D341Med (cell line): ENCODE measurements at places on chromosomes 1 and 21.

DNA sequence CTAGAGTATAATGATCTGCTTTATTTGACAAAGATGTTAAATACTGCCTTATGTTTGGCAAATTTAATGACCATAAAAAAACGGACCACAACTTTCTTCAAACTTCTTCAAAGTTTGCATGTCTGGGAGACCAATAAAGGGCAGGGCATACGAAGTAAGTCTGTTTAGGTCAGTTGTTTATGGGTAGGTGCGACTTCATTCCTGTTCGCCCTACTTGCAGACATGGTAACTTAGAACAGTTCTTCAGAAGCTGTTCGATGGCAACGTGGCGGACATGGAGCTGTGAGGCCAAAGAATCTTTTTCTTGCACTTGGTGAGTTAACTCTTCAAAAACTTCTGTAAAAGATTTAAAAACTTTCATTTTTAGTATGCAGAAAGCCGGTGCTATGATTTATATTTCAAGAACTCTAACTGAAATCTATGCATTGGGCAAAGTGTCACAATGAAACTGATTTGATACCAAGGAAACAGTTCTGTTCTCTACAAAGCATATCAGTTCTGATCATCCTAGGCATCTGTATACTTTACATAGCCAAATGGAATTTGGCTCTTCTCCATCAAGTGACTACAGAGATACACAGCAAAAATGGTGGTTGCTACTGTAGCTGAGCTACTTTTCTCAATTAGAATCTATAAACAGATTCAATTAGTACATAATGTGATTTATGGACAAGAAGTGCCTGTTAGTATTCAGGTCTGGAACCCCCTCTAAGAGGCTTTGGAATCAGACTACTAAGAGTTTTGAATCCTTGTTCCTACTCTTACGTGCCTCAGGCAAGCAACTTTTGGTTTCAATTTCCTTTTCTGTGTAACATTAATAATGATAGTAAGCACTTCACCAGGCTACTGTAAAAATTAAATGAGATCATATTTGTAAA lies 25.7 kb downstream of the C21orf91 start:
- DNase-seq = no peak

DNA sequence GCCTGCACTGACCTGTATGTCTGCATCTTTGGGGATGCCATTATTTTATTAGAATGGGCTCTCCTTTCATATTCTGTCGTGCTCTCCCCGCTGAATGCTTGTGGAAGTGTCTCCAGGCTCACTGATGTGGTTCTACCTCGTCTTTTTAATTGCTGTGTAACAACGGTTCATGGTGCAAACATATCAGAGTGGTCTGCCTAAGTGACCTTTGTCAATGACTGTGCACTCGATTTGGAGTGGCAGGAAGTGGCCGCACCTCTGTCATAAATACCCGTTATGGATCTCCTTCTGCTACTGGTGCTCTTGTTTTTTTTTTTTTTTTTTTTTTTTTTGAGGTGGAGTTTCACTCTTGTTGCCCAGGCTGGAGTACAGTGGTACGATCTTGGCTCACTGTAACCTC lies 38.3 kb downstream of the SPSB1 start:
- no peak for DNase-seq

- DNase-seq = no peak
Measured at GRCh38 chr1:14263671-14264070, 334.8 kb upstream of the KAZN start.

GRCh38 chr1:243354511-243355153 lies 98.8 kb downstream of the SDCCAG8 start:
- no peak for DNase-seq

DNA sequence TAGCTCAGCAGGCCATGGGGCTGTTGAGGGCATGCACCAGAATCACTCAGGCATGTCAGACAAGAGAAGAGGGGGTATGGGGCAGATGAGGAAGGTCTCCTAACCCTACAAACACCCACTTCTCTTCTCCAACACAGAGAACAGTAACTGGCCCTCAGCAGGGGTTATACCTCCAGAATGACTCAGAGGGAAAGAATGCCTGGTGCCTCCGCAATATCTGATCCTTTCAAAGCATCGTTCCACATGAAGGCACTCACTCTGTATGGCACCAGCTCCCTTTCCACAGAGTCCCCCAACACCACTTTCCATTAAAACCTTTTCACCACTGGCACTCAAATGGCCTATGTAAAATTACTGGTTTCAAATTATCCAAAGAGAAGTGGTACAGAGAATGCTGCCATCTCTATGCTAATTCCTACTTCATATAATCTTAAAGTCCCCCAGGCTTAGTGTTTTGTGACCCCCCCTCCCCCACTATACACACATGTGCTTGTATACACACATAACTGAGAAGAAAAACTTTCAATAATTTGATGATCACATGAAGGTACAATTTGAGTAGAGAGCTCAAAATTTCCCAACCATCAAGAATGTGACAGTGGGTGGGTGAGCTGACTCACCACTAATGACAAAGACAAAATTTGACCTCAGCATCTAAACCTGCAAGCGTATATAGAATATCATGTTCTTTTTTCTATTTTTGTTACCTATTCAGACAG lies 91.5 kb downstream of the SIPA1L2 start:
- DNase-seq = no peak

- no peak for DNase-seq
Measured at GRCh38 chr1:5364591-5364990, 627.6 kb downstream of the NPHP4 start.

DNA sequence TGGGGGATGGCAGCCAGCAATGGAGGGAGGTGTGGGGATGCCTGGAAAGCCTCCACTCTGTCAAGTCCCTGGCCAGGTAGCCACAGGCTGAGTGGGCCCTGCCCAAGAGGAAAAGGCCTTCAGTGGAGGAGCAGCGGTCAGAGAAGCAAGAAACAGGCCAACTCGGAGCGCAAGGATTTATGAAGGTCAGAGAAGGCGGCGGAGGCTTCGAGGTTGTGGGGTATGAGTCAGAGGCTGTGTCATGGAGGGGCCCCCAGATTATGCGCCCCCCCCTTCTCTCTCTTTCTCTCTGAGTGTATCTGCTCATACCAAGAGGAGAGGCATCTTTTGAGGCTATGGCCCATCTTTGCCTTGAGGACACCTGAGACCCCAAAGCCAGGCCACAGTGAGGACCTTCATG lies 99.5 kb downstream of the CASZ1 start:
- no peak for DNase-seq

- DNase-seq = no peak
Measured at GRCh38 chr1:37878071-37878470, 18.7 kb upstream of the MTF1 start.

- DNase-seq = no peak
Measured at GRCh38 chr1:54979327-54979891, 1.0 kb upstream of the TMEM61 start.

- peak; percentile 9 for DNase-seq
Measured at GRCh38 chr1:165891111-165891860, 63.9 kb downstream of the UCK2 start.

- DNase-seq = no peak
Measured at GRCh38 chr21:35075546-35075945, 26.4 kb upstream of the RUNX1 start.

DNA sequence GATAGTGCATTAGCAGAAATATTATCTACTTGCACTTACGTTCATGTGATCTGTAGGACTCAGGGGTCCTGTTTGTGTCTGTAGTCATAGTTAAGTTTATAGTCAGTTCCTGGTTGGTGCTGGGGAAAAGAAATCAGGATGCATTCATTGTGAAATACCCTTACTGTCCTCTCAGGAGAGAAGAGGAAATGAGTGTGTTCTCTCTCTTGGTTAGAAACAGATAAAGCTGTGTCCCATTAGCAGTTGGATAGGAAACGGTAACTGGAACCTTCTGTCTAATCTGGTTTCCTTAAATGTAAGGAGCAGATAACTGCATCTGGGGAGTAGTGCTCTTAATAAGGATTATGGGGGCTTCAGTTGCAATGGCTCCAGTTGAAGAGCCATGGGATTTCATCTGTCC lies 8.9 kb downstream of the SDCCAG8 start:
- DNase-seq = no peak

GRCh38 chr1:44808938-44809917 lies 905 bp downstream of the BTBD19 start:
- no peak for DNase-seq

GRCh38 chr1:221823149-221823548 lies 81.3 kb upstream of the DUSP10 start:
- DNase-seq = no peak

- no peak for DNase-seq
Measured at GRCh38 chr21:14115646-14116045, 95.1 kb downstream of the LIPI start.

DNA sequence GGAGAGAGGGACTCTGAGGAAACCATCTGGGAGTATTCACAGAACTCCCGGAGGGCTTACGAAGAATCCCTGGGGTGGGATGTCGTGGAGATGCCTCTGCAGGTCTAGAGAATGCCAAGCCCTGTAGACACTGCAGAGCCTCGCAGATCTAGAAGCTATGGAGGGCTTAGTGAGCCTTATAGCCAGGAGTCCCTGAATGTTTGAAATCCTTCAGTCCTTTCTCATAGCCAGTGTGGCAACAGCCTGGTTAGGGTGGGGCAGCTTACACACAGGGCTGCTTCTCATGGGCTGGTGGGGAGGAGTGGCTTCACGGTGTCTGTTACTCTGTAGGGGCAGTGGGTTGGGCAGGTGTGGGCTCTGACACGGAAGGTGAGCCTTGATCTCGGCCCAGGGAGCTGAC lies 44.2 kb upstream of the KDM4A start:
- no peak for DNase-seq

GRCh38 chr1:156198831-156199349 lies 5.0 kb downstream of the SLC25A44 start:
- DNase-seq = no peak

GRCh38 chr1:90708236-90708786 lies 8.8 kb downstream of the BARHL2 start:
- no peak for DNase-seq

- DNase-seq = no peak
Measured at GRCh38 chr1:22255341-22256212, 112.7 kb upstream of the WNT4 start.

DNA sequence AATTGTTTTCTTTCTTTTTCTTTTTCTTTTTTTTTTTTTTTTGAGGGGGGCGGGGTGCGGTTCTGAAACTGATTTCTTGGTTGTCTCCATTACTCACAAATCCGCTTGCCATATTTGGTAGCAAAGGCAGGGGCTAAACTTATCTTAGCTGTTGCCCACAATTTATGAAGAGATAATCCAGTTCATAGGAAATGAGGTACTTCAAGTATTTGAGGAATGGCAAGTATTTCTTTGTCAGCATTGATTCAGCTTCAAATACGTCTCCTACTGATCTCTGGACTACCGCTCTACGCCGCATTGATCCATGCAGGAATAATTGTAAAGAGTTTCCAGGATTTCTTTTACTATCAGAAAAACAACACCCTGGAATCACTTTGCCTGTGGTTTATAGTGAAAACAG lies 289.2 kb upstream of the DPYD start:
- no peak for DNase-seq

GRCh38 chr1:11946647-11947046 lies 12.1 kb downstream of the PLOD1 start:
- DNase-seq = no peak

DNA sequence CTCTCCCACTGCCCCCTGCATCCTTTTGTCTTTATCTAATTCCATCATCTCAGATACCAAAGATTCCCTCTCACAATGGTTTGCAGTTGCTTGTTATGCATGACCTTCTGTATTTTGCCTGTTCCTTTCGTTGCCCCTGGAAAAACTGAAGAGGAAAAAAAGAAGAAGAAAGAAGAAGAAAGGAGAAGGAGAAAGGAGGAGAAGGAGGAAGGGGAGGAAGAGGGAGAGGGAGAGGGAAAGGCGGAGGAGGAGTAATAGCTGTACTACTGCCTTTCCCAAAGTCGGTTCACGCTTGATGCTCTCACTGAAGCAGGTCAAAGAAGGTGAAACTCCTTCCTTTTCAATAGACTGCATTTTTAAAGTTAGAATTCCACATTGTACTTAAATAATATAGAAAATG lies 513.8 kb downstream of the PTPRC start:
- DNase-seq = no peak

DNA sequence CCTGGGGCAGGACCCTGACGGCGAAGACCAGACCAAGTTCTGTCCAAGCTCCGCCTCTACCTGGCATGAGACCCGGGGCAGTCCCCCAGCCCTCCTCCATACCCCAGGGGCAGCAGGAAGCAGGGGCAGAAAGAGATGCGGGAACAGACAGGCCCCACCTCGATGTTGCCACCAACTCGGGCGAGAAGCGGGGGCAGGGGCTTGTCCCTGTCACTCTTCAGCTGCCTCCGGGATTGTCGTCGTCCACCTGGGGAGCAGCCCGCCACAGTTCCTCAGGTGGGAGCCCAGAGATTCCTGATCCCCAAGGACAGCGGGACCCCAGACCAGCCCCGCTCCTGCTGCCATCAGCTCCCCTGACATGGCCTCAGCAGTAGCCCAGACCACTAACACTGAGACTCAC lies 54.8 kb downstream of the CHD5 start:
- DNase-seq = no peak
